ENCODE measurements at places on chromosomes 1 and 21.

DNA sequence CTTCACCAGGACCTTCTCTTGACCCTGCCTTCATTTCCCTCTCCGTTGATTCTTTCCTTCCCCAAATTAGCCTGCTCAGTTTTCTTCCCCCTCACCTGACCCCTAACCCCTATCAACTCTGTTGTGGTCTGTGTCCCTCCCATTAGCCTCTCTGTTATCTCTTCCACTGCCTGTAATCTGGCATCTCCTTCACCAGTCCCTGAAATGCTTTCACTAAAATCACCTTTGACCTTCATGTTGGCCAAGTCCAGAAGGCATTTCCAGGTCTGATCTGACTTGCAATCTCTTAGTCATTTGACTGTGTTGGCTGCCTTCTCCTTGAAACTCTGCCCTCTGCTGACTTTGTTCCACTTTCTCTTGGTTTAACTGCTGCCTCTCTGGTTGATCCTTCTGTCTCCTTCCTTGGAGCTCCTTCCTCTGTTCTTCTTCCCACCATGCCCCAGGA, 28.2 kb downstream of the ATP8B2 start:
- DNase-seq = no peak

- DNase-seq = peak; percentile 76
These were observed at the start of gene QSOX1 for GRCh38 chr1:180154325-180155181. QSOX1 (plus strand) TSS chr1:180154869; CDS start chr1:180154908, 39 bp downstream.

DNA sequence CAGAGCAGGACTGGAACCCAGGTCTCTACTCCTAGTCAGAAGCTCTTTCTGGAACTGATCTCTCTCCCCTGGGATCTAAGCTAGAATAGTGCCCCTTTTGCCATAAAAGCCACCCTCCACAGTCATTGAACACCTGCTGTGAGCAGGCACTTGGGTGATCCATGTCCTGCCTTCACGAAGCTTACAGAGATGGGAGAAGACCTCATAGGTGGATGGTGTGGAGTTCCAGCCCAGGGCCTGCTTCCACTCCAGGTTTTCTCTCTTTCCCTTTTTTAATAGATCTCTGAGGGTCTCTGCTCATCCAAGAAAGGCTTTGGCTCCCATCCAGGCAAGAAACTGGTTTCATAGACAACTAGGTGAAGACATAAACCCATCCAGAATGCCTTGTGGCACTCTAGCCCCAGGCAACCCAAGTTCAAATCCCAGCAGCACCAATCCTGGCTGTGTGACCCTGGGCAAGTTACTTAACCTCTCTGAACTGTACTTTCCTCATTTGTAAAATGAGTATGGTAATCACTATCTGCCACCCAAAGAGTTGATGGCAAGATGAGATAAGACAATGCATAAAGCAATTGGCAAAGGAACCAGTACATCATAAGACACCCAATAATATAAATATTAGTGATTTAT, 46.4 kb upstream of the TMEM51 start:
- DNase-seq = no peak

DNA sequence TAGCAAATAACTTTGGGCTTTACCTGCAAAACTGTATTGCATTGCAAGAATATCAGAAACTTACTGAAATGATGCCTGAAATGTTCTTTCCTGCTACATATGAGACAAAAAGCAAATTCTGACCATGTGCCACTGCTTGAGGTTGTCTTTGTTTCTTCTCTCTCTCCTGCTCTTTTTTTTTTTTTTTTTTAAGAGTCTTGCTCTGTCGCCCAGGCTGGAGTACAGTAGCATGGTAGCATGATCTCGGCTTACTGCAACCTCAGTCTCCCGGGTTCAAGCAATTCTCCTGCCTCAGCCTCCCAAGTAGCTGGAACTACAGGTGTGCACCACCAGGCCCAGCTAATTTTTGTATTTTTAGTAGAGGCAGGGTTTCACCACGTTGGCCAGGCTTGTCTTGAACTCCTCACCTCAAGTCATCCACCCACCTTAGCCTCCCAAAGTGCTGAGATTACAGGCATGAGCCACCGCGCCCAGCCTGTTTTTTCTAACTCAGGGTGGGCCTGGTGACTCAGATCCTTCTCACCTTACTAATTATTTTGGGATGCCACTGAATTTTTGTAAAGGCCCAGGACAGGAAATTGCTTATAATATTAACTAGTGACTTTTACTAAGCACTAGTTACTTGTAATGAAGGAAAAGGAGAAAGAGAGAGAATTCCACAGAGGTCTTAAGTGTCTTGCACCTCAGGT, 35.9 kb downstream of the DNASE2B start:
- no peak for DNase-seq

- no peak for DNase-seq
These were observed 49.8 kb downstream of the TPR start for GRCh38 chr1:186325239-186325638.

DNA sequence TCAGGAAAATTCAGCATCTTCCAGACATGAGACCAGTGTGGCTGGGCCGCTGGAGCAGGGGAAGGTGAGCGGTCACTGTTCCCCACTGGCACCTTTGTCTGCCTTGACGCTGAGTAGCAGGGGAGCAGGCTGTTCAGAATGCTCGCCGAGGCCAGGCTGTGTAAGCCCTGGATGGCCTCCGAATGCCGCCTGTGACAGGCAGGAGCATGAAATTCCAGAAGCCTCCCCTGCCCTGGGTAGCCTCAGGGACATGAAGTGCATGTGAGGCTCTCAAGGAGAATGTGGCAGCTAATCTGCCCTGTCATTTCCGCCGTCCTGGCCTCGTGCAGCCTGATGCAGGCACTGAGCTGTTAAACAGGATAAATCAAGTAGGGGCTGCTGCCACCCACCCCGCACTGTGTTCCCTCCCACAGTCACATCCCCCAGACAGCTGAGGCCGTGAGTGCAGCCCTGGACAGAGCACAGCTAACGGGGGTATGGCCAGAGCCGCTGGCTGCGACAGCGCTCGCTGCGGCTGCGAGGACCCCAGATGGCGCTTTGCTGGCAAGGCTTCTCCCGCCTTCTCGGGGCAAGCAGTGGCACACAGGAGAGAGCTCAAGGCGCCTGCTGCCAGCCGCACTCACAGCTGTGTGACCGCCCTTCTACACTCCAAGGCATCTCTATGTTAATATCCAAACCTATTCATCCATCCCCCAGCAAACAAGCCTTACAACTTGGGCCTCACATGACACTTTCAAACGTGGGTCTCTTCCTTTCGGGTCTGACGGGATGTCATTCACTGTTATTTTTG, 105.0 kb upstream of the COL6A1 start:
- no peak for DNase-seq

DNA sequence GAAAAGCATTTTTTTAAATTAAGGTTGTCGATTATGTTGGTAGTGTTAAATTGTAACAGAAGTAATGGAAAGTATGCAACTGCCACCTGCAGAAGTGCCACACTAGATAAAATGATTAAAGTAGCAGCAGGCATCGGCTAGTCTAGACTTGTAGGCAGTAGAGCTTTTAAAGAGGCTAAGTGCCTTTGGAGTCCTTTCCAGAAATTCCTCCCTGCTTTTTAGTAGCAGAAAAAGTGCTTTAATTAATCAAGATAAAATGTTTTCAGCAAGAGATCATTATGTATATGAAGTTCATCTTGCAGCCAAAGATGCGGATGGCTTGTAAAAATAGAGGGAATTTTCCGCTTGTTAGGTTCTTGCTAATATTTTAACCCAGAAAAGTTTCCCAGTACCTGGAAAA, 87.1 kb upstream of the LRRC8D start:
- DNase-seq = no peak

Data from activated gamma-delta T cell treated with anti-CD3 and anti-CD28 coated beads, Interleukin-2, amount 50 U/mL, for 16 hours (primary cell).